T-helper 22 cell (primary cell): ENCODE measurements at places on chromosomes 7 and 10.

- DNase-seq, result no peak
Observed at GRCh38 chr7:8436965-8437364, 3.6 kb downstream of the NXPH1 start.

GRCh38 chr7:154746571-154747360 lies 256.2 kb downstream of the PAXIP1 start:
- no peak for DNase-seq

GRCh38 chr7:25594728-25595127 lies 366.4 kb upstream of the NPVF start:
- no peak for DNase-seq

DNA sequence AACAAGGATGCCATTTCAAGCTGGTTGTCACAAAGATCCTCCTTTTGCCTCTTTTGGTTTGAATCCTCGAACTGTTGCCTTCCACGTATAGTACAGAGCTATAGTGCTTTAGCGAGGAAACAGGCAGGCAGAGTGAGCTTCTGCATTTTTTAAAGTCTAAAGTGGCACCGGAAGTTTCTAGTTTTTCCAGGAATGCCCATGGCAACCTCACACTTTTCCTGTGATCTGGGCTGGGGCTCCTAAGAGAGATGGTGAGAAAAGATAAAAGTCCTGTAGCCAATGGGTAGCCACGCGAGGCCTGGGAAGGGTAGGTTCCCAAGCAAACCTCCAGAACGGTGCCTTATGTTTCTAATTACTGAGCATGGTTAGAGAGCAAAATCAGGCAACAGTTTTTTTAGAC lies 76.7 kb downstream of the CALD1 start:
- no peak for DNase-seq

DNA sequence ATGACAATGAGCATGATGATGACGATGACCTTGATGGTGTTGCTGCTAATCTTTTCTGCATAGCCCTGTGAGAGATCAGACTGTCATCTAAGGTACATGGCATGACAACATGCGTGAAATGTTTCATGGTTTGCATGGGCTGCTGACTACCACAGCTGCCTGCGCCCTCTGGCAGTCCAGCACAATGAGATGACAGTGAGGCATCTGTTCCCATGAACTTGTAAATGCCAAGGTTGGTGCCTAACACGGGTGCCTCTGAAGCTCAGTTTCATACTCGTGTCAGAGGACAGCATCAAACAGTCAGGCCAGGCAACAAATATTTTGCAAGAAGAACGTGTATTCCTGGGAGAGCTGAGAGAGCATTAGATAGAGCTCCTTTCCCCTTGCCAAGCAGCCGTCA lies 122.0 kb upstream of the PRKCQ start:
- no peak for DNase-seq
